Thyroid gland (tissue), 4 donors: ENCODE measurements at places on chromosomes 16 and 17.

DNA sequence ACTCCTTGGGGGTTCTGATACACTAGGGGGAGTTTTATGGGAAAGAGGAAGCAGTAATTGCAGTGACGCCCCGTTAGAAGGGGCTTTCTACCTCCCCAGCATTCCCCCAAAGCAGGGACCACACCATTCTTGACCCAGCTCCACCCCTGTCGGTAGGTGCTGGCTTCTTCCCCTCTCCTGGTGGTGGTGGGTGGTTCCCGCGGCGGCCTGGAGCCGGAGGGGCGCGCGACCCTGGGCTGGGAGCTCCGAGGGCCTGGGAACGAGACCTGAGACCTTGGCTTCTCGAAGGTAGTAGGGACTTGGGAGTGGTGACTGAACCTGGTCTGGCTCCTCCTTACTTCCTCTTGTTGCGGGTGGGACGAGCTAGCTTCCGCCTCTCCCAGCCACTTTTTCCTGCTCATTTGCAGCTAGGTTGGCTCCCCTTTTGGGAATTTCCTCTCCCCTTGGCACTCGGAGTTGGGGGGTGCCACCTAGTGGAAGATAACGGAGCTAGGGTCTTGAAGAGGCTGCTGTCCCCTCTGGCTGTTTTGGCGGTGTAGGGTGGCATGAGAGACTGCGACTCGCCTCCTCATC, 438 bp downstream of the GRN start:
- peak; percentile 59 for DNase-seq

DNA sequence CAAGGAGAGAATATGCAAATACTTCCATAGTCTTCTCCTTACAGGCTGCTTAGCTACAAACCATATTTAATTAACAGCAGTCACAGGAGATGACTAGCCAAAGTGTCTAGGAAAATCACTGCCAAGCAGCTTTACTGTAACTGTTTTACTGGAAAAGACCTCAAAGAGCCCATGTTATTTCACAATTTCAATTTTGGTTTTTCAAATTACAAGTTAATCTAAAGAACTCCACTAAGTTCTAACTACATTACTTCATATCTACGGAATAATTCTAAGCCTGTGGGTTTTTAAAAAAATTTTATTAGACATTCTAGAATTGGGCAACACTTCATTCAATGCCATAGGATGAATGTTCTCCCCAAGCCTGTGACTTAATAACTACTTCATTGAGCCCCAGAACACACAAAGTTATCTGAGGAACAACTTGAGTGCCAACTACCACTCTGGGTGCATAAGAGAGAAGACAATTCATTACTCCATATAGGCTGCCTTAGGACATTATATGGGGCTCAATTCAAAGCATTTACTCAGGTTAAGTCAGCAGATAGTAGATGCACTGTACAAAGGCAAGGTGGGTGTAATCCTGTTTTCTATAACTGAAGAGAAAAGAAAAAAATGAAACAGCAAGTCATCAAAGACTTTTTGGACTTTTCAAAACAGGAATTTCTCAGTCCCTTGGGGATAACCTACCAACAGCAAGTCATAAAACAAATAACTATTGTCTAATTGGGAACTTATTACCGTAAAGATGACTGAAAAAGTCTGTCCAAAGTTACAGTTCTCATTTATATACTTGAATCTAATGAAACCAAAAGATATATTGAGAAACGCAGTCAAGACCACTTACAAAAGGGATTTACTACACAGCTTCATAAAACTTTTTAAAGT, 33.0 kb downstream of the STAT3 start:
- DNase-seq: no peak

DNA sequence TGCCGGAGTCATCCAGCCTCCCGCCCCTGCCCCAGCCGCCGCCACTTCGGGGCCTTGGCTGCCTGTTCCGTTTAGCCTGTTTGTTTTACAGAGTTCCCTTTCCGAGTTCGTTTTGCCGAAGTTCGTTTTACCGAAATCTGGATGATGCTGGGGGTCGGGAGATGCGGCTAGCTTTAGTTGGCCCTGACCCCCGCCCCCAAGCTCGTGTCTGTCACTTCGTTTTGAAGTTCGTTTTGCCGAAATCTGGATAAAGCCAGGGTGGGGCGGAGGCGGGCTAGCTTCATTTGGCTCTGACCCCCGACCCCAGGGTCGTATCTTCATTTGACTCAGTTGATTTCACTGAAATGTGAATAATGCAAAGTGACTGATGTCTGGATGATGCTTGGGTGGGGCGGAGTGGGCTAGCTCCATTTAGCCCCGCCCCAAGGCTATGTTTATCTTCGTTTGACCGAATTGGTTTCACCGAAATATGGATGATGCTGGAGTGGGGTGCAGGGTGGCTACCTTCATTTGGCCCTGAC, 591 bp downstream of the PSMD7 start:
- peak; percentile 16 for DNase-seq

DNA sequence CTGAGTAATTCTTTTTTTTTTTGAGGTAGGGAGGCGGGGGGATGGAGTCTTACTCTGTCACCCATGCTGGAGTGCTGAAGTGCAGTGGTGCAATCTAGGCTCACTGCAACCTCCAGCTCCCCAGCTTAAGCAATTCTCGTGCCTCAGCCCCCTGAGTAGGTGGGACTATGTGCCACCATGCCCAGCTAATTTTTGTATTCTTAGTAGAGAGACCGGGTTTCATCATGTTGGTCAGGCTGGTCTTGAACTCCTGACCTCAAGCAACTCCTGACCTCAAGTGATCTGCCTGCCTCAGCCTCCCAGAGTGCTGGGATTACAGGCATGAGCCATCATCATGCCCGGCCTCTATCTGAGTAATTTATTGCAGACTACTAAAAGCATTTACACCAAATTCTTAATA, 19.4 kb downstream of the KPNB1 start:
- no peak for DNase-seq

DNA sequence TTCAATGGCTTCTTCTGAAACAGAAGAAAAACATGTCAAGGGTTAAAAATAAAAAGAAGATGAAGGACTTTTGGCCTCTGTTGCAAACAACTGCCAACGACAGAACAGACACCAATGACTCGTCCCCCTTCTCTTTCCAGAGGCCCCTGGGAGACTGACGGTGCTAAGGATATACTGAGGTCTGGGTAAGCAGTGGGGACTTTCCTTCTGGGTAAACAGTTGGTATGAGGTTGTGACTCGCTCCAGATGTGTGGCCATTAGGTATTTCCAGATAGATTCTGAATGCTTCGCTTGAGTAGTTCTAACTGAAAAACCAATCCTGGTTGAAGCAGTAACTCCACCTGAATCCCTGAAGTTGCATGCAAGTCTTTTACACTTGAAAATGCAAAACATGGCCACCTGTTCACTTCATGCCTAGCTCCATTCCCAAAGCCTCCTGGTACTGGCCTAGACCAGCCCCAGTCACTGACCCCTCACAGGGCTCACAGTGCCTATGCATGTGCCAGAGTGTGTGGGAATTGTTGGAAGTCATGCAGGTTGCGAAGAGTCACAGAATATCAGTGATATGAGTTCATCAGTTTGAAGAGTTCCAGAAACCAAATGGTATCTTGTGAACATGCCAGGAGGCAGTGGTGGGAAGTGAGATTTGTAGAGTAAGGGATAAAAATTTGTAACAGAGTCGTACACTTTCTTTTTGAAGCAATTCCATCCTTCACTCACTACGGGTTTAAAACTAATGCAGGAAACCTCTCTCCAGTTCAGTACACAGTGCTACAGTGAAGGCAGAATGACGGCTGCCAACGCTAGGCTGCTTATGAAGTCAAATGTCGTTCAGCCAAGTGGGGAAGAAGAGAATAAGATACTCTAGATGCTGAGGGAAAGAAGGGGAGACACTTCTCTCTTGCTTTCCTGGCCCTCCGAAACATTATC, 217.8 kb downstream of the ZFHX3 start:
- peak; percentile 42 for DNase-seq

- DNase-seq: peak; percentile 15
These were observed 42.1 kb upstream of the DLX4 start for GRCh38 chr17:49926886-49927285.

DNA sequence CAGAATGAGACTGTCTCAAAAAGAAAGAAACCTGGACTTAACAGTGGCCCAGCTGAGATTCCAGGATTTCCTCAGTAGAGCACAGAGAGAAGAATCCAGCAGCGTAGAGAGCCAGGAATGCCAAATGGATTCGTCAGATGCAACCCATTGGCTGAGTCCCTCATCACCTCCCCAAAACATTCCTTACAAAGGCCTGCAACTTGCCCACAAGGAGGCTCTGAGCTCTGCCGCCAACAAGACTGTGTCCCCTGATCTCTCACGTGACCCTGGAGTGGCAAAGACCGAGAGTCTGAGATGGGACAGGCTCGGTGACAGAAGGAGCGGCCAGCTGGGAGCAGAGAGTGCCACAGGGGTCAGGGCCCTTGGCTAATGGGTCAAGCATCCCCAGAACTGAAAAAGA, 6.9 kb upstream of the CHMP6 start:
- peak; percentile 42 for DNase-seq

DNA sequence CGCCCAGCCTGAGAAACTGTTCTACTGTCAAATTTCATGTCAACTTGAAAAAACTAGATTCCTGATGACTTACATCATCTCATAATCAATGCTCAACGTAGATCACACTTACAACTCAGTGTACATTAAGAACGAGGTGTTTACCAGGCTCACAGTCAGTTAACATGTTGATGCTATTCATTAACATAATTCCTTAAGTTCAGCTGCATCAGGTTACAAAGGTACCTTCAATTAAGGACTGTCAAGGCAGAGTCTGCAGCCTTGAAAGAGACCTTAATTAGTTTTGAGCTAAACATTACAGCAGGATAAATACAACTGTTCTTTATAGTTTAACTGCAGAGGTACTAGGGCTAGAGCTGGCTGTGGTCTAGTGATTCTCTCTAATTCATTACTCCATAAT, 1.9 kb downstream of the GNA13 start:
- no peak for DNase-seq

- no peak for DNase-seq
These were observed 147.5 kb downstream of the CDH11 start for GRCh38 chr16:64974381-64974780.

DNA sequence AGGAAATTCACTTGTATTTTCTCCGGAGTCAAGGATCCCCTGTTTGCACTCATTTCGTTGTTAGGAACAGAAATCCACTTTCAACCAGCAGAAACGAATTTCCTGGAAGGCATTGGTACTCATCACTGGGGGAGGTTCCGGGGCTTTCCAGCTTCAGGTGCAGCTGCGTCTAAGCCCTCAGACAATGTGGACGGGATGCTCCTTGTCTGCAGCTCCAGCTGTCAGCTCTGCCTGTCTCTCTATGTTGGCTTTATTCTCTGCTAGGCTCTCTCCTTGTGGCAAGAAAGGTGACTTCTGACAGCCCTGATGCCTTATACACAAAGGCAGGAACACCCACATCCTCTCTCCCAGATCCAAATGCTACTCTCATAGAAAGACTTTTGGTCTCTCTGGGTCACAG, 183.9 kb upstream of the HSBP1 start:
- no peak for DNase-seq

- DNase-seq: no peak
These were observed 23.1 kb downstream of the RAB11FIP4 start for GRCh38 chr17:31414550-31414918.

DNA sequence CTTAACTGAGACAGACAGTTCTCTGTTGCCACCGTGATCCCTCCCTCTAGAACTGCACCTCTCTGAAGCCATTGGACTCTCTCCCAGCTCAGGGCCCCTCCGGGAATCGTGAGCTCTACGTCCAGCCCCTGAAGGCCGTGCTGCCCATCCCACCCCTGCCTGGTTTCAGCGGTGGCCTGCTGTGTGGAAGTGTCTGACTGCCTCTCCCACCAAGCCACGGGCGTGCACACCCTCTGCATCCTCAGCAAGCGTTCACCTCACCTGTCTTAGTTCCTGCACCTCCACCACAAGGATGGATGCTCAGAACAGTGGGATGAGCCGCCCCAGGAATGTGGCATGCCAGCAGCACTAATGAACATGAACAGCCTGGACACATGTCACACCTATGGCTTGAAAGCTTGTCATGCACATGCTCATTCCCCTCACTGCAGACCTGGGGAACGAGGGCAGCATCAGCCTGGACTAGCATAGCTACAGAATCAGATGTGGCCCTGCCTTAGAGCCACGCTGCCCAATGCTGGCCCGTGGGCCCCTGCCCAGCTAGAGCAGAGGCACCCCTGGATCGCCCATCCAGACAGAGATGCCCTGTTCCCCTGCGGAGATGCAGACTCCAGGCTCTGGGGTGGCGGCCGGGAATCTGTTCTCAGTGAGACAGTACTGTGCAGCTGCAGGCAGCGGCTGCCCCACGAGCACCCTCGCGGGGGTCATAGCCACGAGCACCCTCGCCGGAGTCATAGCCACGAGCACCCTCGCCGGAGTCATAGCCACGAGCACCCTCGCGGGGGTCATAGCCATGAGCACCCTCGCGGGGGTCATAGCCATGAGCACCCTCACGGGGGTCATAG, 73.7 kb upstream of the CHMP6 start:
- no peak for DNase-seq

- DNase-seq: no peak
These were observed 4.3 kb upstream of the WIPI1 start for GRCh38 chr17:68461589-68461988.

DNA sequence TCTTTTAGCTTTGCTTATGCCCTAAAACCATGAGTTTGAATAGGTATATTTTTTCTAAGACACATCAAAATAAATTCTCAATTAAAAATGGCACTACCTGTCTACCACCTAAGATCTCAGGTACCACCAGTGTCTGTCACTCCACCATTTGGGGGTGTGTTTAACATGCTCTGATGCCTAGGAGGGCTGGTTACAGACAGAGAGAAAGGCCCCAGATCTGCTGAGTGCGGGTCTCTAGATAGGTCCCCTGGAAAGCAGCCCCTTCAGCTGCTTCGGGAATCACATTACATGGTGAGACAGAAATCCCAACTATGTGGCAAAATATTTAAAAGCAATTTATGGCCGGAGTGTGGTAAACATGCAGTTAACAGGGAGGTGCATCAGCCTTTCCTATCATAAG, 653 bp upstream of the VAC14 start:
- DNase-seq: no peak

DNA sequence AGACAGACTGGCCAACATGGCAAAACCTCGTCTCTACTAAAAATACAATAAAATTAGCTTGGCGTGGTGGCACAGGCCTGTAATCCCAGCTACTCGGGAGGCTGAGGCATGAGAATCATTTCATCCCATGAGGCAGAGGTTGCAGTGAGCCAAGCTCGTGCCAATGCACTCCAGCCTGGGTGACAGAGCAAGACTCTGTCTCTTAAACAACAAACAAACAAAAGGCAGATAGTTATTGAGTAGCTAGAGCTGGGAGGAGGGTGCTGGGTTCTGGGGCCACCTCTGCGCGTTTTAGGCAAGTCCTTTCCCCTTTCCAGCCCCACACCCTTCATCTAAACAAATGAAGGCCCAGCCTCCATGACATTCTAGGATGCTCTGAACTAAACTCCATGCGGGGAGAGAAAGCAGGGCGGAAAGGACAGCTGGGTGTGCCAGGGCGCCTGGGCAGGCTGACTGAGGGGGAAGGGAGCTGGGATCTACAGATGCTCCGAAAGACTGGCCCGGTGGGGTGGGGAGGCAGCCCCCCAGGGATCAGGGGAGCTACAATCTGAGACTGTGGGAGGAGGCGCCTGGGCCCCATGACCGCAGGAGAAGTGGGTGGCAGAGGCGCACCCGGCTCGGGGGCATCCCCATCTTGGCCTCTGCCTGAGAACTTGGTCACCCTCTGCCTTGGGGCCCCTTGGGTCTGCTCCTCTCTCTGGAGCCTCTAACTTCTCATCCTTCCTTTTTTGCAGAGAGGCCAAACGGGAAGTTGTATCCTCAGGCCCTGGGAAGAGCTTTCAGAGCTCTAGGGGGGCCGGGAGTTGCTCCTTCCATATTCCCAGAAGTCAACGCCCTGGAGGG, 910 bp downstream of the ITGAL start:
- DNase-seq: no peak

- DNase-seq: no peak
These were observed 13.2 kb downstream of the TMEM238L start for GRCh38 chr17:10790491-10791401.

GRCh38 chr17:71995590-71995989, 125.2 kb upstream of the SOX9 start:
- no peak for DNase-seq
